Activated gamma-delta T cell (primary cell): ENCODE measurements at places on chromosomes 4 and X.

- no peak for DNase-seq
These were observed 2.8 kb downstream of the ARX start for GRCh38 chrX:25012793-25013631.

DNA sequence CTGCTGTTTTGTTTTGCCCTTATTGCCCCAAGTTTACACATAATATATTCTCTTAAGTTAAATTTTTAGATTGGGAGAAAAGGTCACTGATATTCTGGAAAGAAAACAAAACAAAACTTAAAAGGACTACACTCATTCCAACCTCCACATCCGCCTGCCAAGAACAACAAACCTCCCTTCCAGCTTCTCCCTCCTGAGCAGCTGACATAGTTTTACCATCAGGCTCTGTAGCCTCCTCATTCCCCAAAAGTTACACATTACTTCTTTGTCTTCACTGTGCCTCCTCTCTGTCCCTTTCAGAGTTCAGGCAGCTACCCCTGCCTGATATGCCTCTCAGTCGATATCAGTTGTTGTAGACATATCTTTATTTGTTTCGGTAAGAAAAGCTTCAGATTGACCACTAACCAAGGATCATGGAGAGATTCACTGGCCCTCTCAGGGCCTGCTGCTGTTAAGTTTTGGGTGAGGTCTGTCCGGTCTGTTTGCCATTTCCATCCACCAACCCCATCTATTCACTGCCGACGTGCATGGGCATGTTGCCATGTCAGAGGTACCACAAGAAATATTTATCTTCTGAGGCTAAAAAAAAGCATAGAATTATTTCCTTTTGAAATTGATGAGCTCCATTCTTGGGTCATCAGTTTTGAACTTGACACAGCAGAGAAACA is 164.1 kb downstream of the GASK1B start:
- DNase-seq = no peak

DNA sequence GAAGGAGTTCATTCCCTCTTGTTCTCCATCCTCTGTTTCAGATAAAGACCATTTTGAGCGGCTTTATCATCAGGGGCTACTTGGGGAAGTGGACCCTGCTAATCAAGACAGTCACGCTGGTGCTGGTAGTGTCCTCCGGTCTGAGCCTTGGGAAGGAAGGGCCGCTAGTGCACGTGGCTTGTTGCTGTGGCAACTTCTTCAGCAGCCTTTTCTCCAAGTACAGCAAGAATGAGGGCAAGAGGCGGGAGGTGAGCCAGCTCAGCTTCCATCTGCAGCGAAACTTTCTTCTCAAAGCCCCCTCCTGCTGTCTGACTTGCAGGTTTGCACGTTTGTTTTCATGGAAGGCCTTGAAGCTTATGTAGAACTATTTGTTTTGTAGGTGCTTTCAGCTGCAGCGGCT is 49.5 kb downstream of the CLCN4 start:
- DNase-seq = no peak

DNA sequence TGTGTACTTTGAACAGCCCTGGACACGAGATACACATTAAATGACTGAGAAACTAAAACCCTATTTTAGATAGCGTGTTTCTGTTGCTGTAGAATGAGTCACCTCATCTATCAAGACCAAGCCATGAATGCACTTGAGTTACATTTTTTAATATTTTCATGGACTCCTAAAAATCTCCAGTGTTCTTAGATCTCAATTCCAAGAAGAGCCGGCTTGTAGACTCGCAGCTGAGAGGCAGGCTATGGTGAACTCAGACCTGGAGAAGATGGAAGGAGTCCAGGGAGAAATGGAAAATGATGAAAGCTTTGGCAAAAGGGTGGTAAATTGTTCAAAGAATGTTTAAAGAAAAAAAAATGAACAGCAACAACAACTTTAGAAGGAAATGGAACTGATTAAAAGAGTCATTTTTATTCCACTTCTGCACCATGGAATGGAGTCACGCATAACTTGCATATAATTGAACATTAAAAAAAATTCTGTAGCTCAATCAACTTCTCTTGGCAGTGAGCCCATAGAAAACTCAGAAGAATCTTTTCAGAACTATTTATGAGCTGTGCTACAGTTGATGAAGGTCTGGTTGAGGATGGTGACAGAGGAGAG is 129.8 kb downstream of the MXRA5 start:
- no peak for DNase-seq

- no peak for DNase-seq
These were observed 77.3 kb downstream of the MAGEA10 start for GRCh38 chrX:152061083-152061482.

- DNase-seq = no peak
These were observed 17.1 kb upstream of the GPRIN3 start for GRCh38 chr4:89324671-89325070.

DNA sequence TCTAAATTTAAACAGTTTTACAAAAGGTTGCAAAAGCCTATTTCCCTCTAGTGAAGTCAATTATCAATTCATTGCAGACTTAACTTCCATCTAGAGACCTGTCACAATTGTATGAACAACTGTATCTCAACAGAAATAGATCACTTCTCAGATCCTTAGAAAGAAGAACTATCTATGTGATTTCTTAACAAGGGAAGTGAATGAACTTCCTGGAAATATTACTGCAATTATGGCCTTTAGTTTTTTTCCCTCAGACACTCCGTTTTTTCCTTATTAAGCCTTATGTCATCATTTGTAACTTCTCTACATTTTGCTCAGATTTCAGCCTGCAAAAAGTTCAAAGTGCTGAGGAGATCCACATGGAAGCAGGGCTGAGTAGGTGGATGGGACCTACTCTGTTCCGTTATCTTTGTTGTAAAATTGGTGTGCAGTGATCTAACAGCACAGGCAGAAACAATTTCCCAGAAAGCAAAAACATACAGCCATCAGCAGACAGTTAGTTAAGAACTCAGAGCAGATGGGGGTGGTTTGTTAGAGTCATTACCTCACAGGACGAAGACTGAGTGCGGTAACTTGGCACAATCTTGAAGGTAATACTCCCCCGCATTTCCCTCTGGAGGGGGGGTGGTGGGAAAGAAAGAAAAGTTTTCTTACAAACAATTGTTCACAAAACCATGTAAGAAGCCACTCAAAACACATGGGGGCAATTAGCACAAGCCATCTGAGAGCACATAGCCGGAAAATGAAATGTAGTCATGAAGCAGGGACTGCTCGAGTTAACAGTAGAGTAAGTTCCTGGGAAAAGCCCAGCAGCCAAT is 112.3 kb downstream of the NYX start:
- no peak for DNase-seq
